ENCODE measurements at places on chromosomes 7 and 10.

- DNase-seq: no peak
Measured at GRCh38 chr7:94374721-94375566, 19.8 kb upstream of the COL1A2 start.

GRCh38 chr10:125096371-125096770, 64.0 kb downstream of the CTBP2 start:
- peak; percentile 20 for DNase-seq

- no peak for DNase-seq
Measured at GRCh38 chr10:43408331-43408709, 666 bp downstream of the HNRNPF start.

DNA sequence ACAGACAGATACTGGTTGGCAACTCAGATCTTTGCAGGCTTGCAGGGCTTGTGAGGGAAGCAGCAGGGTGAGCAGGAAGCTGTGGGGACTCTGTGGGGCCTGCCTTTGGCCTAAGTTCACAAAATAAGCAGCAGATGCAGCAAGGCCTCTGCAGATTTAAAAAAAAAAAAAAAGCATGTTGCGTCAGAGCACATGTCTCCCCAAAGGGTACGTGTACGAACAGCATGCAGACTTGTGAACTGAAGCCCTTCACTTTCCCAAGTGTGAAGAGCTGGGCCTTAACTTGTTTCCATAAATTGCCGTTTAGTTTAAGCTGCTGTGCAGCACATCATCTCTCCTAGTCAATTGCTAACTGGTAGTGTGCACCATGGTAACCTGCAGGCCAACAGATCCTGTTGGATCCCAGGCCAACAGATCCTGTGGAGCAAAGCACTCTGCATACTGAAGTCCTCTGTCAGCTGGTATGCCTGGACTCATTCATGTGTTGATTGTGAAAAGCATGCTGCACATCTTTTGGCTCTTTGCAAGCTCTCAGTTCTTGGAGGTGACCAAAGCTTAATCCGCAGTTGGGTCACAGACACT, 10.8 kb upstream of the XPNPEP1 start:
- no peak for DNase-seq

DNA sequence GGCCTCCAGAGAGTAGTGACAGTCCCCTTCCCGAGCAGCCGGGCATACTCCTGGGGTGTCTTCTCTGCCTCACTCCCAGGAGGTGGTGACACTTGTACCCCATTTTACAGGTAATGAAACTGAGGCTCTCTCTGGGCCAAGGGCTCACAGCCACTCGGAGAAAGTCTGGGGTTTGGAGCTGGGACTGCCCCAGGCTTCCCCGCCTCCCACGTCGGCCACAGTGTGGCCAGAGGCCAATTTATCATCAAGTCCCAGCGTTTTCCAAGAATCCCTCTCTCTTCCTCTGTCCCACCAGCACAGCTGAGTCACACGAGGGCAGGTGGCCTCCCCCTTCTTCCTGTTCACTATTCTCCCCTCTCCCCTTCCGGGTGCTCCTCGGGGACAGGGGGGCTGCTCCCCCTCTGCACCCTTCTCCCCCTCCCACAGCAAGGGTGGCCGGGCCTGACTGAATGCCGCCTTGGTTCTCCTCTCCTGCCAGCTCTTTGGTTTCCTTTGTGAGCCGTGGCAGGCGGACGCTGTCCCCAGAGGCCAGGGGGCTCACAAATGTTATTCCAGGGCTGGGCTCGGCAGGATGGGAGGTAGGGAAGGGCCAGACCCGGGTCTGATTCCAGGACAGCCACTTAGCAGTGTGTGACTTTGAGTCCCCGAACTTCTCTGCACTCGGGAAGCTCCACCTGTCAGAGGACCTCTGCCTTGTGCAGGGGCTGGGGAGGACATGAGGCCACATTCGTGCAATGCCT, 17.7 kb downstream of the CLIP2 start:
- no peak for DNase-seq
